ENCODE measurements at places on chromosomes 7 and 10. TPM values are rescaled to one million over a fixed set of nuclear protein-coding genes. Genes with fewer than 3 reads are reported as not detected.

PNLIPRP3 gene
- not detected for total RNA-seq

TUBGCP2 gene
- total RNA-seq = 44.1 TPM

NUPR2 gene
- total RNA-seq = not detected

GRCh38 chr10:71209352-71209715, 3.0 kb upstream of the UNC5B start:
- DNase-seq = no peak

GRCh38 chr7:80319461-80319860, 184.8 kb downstream of the GNAI1 start:
- no peak for DNase-seq

- no peak for DNase-seq
Measured at GRCh38 chr7:35019179-35019729, 18.0 kb downstream of the DPY19L1 start.
